KBM-7 (cell line): ENCODE measurements at places on chromosomes 4 and X.

DNA sequence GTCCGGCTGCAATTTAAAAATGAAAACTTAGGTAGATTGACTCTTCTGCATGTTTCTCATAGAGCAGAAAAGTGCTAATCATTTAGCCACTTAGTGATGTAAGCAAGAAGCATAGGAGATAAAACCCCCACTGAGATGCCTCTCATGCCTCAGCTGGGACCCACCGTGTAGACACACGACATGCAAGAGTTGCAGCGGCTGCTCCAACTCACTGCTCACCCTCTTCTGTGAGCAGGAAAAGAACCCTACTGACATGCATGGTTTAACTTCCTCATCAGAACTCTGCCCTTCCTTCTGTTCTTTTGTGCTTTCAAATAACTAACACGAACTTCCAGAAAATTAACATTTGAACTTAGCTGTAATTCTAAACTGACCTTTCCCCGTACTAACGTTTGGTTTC lies 41.0 kb downstream of the MAP7D3 start:
- DNase-seq: peak; percentile 74

DNA sequence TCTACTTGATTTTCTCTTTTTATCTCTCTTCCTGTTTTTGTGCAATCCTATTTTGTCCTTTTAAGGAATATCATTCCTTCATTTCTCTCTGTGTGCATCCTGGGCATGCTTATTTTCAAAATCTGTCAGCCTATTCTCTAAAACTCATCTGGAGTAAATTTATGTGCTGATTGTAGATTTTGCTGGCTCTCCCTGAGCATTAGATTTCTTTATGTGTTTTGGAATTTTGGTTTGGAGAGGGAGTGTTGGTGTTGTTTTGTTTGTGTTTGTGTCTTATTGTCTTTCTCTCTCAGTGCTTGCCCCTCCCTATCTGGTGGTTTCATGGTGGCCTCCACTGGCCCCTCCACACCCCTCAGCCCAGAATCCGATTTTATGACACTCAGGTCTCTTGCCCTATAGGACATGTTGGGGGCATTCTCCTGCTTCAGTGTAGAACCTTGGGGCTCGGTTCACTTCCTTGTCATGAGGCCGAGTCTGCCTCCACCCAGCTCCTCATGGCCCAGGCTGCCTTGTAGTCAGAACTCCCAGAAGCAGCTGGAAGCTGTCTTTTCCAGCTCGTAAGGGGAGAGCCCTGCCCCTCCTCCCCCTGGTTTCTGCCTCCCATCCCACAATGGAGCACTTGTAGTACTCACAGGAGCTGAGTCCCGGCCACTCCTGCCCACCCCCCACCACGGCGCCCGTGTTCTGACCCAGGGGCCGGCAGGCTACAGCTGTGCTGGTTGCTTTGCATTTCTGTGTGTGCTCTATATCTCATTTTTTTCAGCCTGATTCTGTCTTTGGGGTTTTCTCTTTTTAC lies 24.5 kb upstream of the PJA1 start:
- DNase-seq: no peak

DNA sequence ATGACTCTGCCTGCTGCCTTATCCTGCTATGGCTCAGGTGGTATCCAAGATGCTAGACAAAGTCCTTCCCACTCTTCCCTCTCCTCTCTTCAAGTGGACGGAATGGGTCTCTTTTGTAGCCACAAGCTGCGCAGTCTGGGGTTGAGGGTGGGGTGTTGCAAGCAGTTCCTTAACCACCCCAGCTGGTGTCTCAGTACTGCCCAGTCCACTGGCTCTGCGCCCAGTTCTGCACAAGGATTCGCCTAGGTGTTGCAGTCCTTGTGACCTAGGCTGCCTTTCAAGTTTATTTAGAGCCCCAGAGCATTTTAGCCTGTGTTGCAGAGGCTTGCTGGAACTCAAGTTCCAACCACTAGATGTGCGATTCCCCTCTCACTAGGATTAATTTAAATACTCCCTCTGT lies 120.7 kb downstream of the NEXMIF start:
- no peak for DNase-seq

DNA sequence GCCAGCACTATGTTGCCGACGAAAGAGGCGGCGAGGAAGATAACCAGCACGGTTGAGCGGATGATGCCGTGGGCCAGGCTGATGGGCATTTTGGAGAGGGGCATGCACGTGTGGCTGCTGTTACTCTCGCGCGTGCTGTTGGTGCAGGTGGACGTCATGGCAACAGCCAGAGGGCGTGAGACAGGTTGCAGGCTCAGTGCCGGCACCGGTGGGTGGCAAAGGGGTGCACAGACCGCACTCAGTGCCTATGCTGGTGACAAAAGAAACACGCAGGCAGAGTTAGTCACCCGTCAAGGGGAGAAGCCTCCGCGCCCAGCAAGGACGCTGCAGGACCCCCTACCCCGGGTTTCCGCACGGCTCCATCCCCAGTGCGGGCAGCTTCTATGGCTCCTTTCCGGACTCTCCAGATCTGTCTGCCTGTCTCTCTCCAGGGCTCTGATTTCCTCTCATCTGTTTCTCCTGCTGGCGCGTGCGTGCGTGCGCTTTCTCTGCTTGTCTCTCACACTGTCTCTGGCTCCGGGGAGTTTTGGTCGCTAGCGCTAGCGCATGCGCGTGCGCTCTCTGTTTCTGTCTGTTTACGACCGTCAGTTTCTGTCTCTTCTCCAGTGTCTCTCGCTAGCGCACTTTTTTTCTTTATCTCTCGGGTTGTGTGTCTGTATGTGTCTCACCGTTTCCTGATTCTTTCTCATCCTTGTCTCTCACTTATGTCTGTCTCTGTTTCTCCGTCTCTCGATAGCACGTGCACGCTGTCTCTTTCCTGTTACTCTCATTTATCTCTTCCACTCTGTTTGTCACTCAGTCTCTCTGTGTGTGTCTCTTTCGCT lies 2.1 kb downstream of the GPR101 start:
- peak; percentile 47 for DNase-seq

DNA sequence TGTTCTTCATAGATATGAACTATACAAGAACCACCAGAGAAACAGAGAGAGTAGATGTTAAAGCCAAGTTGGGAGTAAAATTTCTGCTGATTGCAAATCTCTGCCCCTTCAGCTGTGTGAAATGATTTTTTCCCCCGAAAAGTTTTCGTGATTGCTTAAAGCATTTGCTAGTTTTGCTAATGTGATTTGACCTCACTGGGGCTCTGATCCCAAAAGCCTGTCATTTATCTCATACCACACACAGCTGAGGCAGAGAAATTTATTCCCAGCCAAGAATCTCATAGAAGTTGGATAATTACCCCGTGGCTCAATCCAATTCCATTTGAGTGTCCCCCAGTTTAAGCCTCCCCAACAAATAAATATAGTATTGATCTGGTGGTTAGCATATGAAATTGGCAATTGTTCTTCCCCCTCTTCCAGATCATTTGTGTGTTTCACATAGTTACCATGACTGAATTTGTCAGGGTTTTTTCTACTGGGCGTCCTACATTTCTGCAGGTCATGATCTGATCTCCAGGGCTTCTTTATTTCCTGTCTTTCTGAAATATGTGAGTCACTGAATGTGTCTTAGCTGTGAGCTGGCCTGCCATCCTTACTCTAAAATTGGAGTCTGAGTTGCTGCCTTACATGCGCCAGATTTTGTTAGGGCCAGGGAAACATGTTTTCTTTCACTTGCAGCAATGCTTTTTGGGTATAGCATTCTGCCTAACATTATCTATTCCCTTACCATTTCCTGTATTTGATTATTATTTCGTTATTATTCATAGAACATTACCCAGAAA lies 167.5 kb upstream of the FRMPD4 start:
- no peak for DNase-seq

- no peak for DNase-seq
Observed at GRCh38 chr4:40547789-40548132, 81.9 kb downstream of the RBM47 start.

- DNase-seq: no peak
Observed at GRCh38 chr4:37740546-37740945, 54.4 kb upstream of the RELL1 start.

DNA sequence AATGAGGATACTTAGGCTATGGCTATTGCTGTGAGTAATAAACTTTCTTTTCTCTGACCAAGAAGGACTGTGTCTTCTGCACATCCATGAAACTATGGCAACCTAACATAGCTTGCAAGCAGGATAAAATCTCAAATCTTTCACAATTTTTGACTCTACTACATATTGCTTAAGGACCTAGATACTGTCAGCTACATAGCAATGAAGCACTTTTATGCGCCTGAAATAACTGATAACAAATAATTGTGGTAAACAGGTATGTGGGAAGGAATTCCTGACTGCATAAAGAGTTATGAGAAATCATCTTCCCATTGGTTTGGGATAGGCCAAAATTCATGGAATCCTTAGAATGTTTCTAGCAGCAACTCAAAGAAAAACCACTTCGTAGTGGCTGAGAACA lies 41.2 kb upstream of the PDGFC start:
- DNase-seq: no peak

DNA sequence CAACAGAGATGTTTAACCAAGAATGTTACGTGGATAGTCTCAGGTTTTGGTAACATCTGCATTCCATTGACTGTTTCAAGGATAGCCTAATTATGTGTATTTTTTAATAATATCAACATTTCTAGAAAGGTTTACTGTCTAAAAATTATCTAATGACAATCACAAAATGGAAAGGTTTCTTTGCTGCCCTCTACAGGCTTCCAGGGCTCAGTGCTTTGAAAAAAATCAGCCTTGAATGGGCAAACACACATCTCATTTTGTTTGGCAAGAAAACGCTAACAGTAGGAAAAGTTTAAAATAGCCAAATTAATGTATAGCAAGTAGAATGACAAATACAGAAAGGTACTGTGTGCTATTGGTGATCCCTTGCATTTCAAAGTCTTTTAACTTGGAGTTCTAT lies 223.4 kb upstream of the PRPS2 start:
- peak; percentile 18 for DNase-seq

- no peak for DNase-seq
Observed at GRCh38 chr4:122005064-122005755, 53.4 kb upstream of the TRPC3 start.

DNA sequence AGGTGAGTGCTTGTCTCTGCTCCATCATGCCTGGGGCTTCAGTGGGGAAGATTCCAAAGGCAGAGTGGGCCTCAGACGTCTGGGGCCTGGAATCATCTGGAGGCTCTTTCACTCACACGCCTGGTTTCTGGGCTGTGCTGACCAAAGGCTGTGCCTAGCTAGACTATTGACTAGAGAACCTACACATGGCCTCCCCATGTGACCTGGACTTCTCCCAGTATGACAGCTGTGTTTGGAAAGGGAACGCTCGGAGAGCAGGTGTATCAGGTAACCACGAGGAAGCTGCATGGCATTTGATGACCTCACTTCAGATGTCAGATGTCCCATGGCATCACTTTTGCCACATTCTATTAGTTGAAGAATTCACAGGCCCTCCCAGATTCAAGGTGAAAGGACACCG lies 51.0 kb downstream of the ADGRL3 start:
- no peak for DNase-seq

DNA sequence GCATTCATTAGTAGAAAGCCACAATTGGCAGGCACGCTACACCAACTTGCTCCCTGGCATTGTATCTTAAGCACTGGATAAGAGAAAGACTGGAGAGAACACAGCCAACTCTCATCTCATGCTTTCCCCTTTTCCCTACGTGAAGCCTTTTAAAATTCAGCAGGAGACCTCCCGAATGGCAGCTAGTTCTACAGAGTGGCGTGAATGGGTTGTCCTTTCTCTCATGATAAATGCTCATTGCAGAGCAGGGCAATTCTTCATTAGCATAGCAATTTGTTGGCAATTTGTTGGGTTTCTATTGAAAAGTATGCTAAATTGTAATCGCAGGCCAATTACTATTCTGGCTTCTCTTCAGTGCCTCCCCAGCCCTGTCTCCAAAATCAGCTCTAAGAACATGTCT lies 48.0 kb downstream of the SEPTIN11 start:
- DNase-seq: no peak

DNA sequence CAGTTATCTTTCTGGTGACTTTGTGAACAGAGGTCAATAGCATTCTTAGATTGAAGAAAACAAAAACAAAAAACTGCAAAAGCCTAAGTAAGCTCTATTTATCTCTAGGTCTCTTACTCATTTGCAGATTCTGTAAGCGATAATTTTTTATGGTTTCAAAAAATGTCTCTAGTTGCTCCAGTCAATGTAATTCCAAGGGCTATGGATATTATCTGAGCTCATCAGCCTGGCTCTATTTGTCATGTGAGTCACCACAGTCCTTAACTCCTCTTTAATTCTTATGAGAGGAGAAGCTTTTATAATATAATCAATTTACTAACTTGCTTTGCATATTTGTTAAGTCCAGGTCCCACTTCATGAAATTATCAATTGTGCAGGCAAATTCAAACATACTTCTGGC lies 79.1 kb downstream of the NPFFR2 start:
- DNase-seq: no peak

- DNase-seq: no peak
Observed at GRCh38 chr4:13597604-13598003, 29.9 kb downstream of the BOD1L1 start.

DNA sequence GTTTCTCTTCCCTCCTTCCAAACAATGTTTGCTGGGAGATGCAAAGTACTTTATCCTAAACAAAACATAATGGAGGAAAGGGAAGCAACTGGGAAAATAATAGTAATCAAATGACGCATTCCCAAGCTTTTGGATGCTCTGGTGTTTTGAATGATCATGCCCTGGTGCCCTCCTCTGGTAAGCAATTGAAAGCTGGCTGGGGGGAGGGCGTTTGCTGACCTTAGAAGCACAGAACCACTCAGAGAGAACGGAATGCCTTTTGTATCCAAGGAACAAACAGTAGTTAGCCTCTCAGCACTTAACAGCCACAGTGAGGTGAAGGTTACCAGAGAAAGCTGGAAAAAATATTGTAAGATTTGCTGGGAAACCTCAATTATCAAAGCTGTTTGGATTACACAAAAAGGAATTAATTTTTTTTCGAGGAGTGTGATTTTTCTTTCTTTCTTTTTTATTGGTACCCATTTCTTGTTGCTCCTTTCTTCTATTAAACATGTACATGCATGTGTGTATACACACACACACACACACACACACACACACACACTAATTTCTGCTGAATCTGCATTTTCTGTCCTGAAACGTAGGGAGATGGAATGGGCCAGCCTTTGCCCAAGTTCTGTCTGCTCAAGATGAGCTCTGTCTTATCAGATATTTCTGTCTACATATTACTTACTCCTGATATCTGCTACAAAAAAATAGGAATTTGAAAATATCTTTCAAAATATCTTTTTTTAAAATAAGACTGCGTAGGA lies 155.8 kb upstream of the IGFBP7 start:
- DNase-seq: no peak

GRCh38 chrX:13535376-13536165 lies 33.8 kb upstream of the EGFL6 start:
- peak; percentile 14 for DNase-seq
